ENCODE measurements at places on chromosomes 3 and 15. TPM values are rescaled to one million over a fixed set of nuclear protein-coding genes. Genes with fewer than 3 reads are reported as not detected.
A peak's percentile ranks its signal among the peaks of the same experiment; 100 is the strongest.

- DNase-seq: no peak
- H3K4me3 ChIP-seq: no peak overlapping the region
Measured at GRCh38 chr15:78567531-78567930, 2.2 kb downstream of the CHRNA5 start.

- H3K4me1 ChIP-seq: peaks cover 2% of the 10 kb centered on the region
- H3K27me3 ChIP-seq: peaks cover 36% of the 10 kb centered on the region
- peak overlapping the region; percentile 52 for H3K27ac ChIP-seq
Measured at GRCh38 chr3:139173372-139174108, 128.8 kb upstream of the PRR23C start.

DNA sequence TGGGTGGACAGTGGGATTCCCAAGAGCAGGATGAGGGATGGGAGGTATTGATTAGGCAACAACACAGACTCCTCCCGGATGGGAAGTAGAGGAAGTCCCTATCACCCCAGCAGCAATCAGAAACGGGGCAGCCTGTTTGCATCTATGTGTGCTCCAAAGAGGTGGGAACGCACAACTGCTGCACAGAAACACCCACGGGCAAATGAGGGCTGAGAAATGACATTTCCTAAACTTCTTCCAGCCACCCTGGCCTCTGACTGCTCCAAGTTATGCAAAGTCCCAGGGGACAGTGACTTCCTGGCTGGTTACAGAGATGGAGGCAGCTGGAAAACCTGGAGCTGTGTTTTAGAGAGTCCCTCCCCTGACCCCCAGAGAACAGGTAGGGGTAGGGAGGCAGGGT, 42.6 kb downstream of the HCN4 start:
- H3K27ac ChIP-seq: no peak overlapping the region
- peaks cover 7% of the 10 kb centered on the region for H3K4me1 ChIP-seq
- peak; percentile 12 for DNase-seq
- no peaks in the 10 kb centered on the region for H3K36me3 ChIP-seq
- H3K27me3 ChIP-seq: peaks cover 7% of the 10 kb centered on the region

GRCh38 chr3:100103558-100104441, 10.5 kb downstream of the FILIP1L start:
- no peaks in the 10 kb centered on the region for H3K27me3 ChIP-seq
- no peak overlapping the region for H3K4me3 ChIP-seq
- no peak for DNase-seq
- peak overlapping the region; percentile 94 for H3K27ac ChIP-seq
- peaks cover 1% of the 10 kb centered on the region for H3K36me3 ChIP-seq
- H3K4me1 ChIP-seq: peaks cover 88% of the 10 kb centered on the region

GRCh38 chr3:87167628-87168456, 59.3 kb upstream of the CHMP2B start:
- peak overlapping the region; percentile 50 for H3K4me3 ChIP-seq
- H3K4me1 ChIP-seq: peaks cover 6% of the 10 kb centered on the region
- no peak for DNase-seq

DNA sequence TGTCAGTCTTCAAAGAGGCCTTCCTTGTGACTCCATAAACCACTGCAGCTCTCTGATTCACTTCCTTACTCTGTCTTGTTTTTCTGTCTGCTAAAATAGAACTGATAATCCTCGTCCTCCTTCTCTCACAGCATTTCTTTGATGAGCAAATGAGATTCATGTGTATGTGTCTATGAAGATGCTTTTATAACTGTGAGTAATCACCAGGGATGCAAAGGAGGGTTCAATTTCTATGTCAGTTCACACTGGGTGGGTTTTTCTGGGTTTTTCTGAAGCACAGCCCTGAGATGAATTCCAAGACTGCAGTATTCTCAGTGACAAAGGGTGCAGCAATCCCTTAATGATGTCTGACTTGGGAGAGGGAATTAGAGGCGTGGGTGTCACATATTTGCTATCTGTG, 746.6 kb upstream of the CFAP20DC start:
- H3K4me1 ChIP-seq: peaks cover 7% of the 10 kb centered on the region
- H3K27ac ChIP-seq: peak overlapping the region; percentile 46
- no peak for DNase-seq
- H3K36me3 ChIP-seq: no peaks in the 10 kb centered on the region
- no peaks in the 10 kb centered on the region for H3K27me3 ChIP-seq

DNA sequence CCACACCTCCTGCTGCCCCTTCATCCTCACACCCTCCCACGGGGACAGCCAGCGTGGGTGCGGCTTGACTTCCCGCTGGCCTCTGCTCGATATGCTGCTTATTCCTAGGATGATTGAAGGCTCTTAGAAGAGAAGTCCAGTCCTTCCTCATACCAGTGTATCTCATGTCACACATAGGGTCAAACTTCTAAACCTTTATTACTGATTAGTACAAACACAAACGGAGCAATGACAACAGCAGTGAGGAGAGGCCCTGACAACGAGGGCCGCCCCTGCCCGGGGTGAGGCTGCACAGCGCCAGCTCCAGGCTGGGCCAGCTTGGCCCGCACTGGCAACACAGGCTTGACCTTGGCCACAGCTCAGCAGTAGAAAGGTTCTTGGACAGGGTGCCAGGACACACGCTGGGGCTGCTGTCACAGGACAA, 3.7 kb downstream of the CIB1 start:
- H3K4me1 ChIP-seq: peaks cover 24% of the 10 kb centered on the region
- H3K27ac ChIP-seq: no peak overlapping the region
- H3K36me3 ChIP-seq: peaks cover 11% of the 10 kb centered on the region
- no peak overlapping the region for H3K4me3 ChIP-seq
- DNase-seq: no peak

The SOX14 gene
- not detected for total RNA-seq

The ITIH3 gene
- total RNA-seq: 17.8 TPM

The PSMD6 gene
- total RNA-seq: 86.4 TPM

The CYP1A2 gene
- total RNA-seq: not detected

The TRIM71 gene
- total RNA-seq: 0.05 TPM
